ENCODE measurements at places on chromosomes 5 and 9.

DNA sequence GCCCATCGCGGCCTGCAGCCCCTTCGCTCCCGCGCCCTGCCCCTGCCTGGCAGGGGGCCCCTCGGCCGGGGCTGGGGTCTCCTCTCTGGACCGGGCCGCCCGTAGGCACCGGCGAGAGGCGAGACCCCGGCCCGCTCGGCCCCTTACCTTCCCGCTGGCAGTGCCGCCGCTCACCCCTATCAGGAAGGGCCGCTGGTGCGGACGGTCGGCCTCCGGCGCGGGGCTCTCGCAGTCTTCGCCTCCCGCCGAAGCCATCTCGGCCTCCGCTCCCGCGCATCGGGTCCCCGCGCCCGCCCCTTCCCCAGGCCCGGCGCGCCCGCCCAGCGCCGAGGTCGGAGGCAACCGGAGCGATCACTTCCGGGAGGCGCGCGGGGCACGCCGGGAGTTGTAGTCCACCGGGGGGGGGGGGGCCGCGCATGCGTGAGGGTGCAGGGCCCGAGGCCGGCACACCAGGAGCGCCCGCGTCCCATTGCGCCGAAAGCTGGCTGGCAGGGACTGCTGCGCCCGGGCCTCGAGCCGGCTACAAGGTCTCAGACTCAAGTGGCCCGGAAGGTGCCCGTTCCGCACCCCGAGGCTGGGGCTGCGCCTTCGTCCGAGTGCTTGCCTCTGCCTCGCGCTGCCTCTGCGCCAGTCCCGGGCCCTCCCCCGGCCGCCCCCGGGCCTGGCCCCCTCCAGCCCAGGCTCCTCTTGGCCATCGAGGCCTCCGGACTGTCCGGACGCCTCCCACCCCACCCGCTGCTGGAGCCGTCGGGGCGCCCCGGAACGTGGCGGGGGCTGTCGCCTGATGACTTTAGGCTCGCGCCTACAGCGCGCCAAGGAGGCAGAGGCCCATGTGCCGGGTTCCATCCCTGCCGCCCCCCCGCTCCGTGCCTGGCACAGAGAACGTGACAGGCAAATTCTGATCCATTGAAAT is at the start of gene UCK1:
Gene UCK1 (minus strand): TSS at position 344 of the 913 bp plus-strand sequence. CDS start 89 bp downstream, at position 255.
- peak; percentile 70 for DNase-seq

GRCh38 chr5:17019324-17019723 is 83.2 kb upstream of the MYO10 start:
- DNase-seq = no peak

DNA sequence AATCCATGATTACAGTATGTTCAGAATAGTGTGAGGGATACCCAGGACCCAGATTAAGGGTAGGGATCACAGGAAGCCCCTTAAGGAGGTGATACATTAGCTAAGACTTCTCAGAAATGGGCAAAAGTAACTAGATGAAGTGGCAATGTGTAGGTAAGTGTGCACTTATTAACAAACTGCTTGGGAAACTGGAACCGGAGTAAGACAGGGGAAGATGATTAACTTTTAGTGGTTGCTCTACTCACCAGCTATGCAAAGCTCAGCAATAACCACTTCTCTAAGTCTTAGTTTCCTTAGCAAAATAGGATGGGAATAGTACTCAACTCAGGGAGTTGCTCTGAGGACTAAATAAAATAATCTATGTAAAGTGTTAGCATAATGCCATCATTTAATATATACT is 182.2 kb downstream of the MCTP1 start:
- no peak for DNase-seq

DNA sequence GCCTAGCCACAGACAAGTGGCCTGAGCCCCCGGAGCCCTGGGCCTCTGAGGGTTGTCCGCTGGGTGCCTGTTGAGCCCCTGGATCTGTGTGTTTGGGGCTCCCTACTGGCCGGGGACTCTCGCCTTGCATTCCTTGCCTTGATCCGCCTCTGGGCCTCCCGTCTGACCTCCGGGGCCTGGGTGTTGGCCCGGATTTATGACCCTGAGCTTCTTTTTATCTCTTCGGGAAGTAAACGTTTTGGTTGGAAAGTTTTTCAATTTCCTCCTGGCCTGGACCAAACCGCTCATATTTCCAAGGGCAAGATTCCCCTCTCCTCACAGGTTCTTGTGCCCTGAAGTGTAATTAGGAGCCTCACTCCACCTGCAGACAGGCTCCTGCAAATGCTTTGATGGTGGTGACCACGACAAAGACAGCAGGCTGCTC is 69.3 kb upstream of the EGFLAM start:
- no peak for DNase-seq

DNA sequence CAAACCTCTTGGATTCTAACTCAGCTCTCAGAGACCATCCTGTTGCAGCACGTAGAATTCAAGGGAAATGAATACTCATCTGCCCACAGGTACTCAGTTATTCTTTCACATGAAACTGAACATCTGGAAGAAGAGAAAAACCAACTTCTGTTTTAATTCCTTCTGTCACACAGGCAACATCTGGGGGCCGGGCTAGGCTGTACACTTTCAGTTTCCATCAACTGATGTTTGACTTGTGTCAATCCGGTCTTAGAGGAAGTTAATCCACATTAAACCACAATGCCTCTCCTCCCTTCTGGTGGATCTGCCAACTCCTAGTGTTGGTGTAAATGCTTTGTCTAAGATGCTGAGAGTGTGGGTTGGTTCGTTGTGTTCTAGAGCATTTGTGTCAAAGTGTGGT is 17.6 kb downstream of the DMRT3 start:
- DNase-seq = no peak

GRCh38 chr5:111379391-111379816 is 132.9 kb downstream of the STARD4 start:
- DNase-seq = no peak

DNA sequence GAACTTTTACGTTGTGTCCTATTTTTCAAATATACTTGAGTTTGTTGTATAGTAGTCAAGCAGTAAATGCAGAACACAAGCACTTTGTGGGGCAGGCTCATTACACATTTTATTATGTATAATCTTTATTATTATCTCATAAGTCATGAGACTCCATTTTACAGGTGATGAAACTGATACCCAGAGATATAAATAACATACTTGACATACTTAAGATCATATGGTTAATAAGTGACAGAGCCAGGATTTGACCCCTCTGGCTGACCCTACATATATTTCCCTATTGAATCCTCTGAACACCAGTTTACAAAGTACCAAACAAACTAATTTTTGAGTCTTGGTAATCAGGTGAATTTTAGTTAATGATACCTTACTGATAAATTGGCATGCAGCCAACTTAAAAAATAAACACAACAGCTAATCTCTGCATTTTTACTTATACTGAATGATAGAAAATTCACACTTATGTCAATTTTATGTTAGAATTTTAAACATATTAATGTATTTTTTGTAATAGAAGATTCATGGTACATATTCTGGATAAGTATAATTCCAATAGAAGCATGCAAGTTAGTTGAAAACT is 305.0 kb upstream of the MEF2C start:
- DNase-seq = no peak

- peak; percentile 94 for DNase-seq
These were observed 18.5 kb upstream of the SNX2 start for GRCh38 chr5:122756264-122756911.

- no peak for DNase-seq
These were observed 109.3 kb downstream of the MUSK start for GRCh38 chr9:110777876-110778215.

GRCh38 chr9:83406921-83407320 is 131.3 kb downstream of the FRMD3 start:
- DNase-seq = no peak

DNA sequence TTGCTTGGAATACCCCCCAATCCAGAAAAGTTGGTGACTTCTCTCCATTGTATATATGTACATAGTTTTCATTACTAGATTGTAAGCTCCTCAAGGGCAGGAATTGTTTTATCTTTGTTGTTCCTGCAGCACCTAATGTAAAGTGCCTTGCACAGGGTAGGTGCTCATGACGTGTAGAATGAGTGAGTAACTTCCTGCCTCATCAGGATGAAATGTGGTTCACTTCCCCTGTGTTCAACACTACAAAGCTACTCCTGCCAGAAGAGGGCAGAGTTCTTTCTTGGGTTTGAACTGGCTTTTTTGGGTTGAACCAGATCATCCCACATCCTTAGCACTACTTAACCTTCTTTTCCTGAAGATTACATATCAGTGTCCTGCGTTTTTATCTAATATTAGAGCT is 23.9 kb downstream of the GTF3C4 start:
- DNase-seq = no peak

DNA sequence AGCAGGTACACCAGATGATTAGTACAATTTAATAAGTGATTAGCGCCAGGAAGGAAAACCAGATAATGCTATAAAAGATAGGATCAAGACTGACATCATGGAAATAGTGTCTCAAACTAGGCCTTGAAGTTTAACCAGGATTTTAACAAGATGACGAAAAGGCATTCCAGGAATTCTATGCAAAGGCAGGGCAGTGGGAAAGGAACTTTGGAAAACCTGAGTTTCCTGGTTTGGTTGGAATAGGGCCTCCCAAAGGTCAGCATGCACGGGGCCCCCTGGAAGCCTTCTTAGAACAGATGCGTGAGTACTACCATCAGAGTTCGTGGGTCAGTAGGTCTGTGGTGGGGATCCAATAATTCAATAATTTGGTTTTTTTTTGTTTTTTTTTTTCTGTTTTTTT is 935.2 kb upstream of the DMAC1 start:
- peak; percentile 39 for DNase-seq

DNA sequence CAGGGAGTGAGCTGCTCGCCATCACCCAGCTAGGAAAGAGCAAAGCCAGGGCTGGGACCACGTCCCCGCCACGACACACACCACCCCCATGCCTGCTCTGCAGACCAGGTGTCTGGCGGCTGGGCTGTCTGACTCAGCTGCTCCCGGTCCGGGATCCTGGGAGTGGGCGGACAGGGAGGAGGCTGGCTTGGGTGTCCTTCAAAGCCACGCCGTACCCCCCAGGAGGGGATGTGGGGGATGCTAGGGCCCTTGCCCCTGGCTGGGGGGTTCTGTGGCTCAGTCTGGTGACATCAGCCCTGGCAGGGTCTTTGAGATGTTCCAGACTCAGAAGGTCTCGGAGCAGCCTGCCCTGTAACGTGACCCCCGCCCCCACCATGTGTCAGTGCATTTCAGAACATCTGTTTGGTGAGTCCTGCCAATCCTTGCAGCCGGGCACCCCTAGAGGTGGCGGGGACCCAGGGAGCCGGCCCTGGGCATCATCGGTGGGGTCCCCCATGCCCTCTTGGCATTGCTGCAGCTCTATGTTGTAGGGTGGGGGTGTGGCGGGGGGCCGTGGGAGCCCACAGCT is 62.3 kb downstream of the HMCN2 start:
- DNase-seq = no peak

DNA sequence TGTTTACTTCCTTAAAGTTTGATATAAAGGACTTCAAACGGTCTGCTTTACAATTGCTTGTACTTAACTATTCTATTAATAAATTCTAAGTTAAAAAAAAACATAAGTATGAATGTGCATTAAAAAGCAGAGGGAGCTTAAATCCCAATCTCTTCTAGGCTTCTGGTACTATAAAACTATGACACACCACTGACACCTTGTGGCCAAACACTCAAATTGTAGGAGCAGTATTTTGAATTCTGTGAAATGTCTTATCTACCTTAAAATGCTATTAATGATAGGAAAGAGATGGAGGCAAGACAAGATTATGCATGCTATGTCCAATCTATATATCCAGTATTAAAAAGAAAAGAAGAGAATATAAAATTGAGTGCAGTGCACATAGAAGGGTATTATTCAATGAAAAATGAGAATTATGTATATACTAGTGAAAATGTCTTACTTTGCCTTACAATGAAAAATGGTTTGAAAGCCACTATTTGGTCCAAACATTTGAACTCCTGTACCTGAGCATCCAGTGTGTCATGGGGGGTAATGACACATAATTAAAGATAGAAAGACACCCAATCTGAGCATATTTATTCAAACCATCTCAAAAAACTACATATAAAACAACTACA is 87.6 kb downstream of the ERP44 start:
- DNase-seq = peak; percentile 59

DNA sequence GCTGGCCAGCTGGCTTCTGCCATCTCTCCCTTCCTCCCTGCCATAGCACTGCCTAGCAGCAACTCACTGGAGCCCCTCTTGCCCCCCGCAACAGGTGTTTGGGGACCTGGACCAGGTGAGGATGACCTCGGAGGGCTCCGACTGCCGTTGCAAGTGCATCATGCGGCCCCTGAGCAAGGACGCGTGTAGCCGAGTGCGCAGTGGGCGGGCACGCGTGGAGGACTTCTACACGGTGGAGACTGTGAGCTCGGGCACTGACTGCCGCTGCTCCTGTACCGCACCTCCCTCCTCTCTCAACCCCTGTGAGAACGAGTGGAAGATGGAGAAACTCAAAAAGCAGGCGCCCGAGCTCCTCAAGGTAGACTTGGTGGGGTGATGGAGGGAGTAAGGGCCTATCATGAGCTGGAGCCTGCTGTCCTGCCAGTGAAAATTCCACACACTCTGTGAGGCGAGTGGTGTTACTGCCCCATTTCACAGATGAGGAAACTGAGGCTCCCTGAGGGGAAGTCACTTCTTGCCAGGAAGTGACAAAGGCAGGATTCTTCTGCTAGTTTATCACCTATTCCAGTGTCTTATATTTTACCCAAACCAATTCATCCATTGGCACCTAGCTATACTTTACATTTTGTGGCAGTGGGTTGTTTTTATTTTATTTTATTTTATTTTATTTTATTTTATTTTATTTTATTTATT is 10.1 kb downstream of the OLFML2A start:
- no peak for DNase-seq

DNA sequence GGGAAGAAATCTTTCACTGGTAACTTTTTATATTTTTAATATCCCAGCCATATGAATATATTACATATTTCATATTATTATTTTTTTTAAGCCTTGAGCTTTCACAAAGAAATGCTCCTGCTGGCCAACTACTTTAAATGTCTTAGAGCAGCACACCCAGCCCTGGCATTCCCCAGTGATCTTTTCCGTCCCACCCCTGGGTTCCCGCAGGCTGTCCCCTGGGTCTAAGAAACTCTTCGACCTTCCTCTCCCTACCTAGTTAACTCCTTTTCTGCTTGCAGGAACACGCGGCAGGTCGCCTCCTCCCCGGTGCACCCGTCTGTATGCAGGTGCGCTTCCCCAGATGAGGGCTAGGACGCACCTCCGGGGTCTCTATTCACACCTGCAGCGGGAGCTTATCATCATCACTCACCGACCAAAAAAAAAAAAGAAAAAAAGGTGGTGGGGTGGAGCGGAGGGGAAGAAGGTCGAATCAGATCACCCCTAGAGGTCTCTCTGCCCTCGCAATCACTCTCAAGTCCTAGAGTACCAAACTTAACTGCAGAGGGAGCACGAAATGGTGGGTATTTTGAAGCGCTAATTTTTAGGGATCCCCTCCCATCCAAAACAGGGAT is 696 bp downstream of the ZFP62 start:
- DNase-seq = peak; percentile 32

GRCh38 chr9:136544548-136544963 is 1.3 kb downstream of the NOTCH1 start:
- no peak for DNase-seq

GRCh38 chr9:95815133-95815532 is 60.4 kb upstream of the ERCC6L2 start:
- no peak for DNase-seq

DNA sequence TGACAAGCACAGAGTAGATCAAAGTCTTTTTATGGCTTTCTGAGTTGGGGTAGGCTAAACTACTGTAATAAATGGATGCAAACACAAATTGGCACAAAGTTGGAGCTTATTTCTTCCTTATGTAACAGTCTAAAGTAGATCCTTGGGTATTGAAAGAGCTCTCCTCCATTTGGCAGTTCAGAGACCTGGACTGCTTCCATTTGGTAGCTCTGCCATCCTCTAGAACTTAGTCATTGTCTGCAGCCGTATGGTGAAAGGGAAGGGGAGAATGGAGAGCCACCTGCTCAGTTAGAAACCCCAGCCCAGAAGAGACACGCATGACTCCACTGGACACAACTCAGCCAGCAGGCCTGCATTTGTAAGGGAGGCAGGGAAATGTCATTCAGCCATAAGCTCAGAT is 345.0 kb downstream of the DMAC1 start:
- DNase-seq = no peak

All from fibroblast of the aortic adventitia (primary cell).